Bronchial epithelial cell (primary cell): ENCODE measurements at places on chromosomes 1 and 21.

GRCh38 chr1:243733670-243734307 lies 116.3 kb downstream of the AKT3 start:
- no peak for DNase-seq

DNA sequence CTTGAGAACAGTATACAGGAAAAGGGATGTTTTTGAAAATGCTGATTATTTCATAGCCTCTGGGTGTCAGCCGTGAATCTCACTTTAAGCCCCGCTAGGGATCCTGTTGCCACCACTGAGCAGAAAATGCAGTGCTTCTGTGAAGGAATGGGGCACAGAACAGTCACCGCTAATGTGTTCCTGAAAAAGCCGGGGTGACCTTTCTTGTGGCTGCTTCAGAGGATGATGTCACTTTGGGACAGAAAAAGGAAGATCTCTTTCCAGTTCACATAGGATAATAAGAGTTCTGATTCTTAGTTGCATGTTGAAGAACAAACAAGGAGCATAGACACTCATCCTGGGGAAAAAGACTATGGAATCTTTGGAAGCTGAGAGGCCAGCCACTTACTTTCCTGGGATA lies 349.6 kb downstream of the DISC1 start:
- no peak for DNase-seq

- no peak for DNase-seq
These were observed 128.0 kb downstream of the OMA1 start for GRCh38 chr1:58418283-58419228.

GRCh38 chr1:205304695-205305070 lies 16.9 kb downstream of the NUAK2 start:
- DNase-seq = no peak

- DNase-seq = no peak
These were observed 922.1 kb downstream of the AMY1C start for GRCh38 chr1:104671684-104672353.

- DNase-seq = peak; percentile 54
These were observed 57.0 kb downstream of the MORN1 start for GRCh38 chr1:2334366-2334765.

DNA sequence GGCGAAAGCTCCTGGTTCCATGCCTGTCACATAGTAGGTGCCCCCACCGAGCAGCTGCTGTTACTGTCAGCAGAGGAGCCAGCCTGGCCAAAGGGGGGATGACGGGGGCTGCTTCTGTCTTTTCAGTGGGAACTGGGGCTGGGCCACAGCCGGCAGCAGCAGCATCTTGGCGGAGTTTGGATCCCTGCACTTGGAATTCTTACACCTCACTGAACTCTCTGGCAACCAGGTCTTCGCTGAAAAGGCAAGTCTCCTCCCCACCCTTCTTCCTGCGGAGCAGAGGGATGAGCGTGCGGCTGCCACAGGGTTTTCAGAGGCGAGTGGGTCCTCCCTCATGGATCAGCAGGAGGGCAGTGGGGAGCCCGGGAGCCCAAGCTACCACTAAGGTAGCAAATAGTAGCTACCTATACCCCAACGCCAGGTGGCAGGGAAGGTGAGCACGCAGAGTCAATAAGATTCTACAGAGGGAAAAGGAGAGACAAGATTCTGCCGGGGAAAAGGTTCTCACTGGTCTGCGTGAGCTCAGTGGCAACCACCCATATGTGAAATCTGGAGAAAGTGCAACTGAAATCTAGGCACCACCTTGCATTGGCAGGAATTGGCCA lies 41.4 kb upstream of the SELENON start:
- DNase-seq = no peak

GRCh38 chr1:205088341-205088740 lies 4.1 kb upstream of the TMEM81 start:
- no peak for DNase-seq

- DNase-seq = peak; percentile 77
These were observed 46.0 kb upstream of the MACF1 start for GRCh38 chr1:39158327-39159086.

GRCh38 chr1:206460836-206461426 lies 9.3 kb upstream of the IKBKE start:
- DNase-seq = no peak

- DNase-seq = no peak
These were observed 276.6 kb upstream of the FMN2 start for GRCh38 chr1:239815074-239815473.

DNA sequence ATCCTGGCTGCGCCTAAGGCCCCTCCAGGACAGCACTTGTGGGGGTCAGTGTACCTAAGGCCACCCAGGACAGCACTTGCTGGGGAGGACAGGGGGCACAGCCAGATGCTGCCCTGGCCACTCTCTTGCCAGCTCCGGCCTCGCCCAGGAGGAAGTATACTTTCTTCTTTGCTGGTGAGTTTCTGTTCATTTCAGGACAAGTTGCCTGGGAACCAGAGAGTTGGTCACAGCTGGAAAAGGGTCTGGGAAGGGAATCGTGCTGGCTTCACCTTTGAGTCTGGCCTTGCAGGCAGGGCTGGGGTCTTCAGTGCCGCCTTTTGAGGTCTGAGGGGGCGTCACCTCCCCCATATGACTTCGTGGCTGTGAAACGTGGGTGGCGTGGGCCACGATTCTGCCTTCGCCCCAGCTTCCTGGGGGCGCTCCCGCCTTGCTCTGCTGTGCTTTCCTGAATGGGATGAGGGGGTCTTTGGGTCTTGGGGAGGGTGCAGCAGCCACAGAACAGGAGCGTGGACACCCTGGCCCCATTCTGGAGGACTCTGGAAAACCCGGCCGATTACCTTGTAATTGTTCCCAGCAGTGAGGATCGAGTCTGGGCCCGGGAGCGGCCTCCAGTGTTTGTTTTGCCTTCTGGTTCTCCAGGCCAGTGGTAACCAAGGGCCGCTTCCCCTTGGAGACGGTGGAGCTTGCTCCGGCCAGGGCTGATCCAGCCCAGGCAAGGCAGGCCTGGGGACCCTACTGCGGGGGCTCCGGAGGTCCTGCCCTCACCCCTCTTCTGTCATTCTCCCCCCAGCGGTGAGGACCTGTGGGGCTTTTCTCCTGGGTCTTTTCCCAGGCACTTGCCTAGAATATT lies 45.9 kb downstream of the SPSB1 start:
- no peak for DNase-seq

DNA sequence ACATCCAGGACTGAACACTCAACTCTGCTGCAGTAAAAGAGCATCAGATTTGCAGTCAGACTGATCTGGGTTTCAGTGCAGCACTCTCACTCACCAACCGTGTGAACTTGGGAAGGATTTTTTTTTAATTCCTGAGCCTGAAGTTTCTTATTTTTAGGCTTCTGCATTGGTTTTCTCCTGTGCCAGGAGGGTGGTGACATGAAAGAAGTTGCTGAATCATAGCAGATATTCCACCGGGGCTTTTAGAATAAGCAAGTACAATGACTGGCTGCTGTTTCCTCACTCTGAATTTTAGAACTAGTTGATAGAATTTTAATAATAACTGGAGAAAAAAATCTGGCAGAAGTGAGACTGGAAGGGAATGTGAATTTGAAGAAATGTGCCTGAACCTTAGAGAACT lies 11.6 kb downstream of the ADAM30 start:
- no peak for DNase-seq

DNA sequence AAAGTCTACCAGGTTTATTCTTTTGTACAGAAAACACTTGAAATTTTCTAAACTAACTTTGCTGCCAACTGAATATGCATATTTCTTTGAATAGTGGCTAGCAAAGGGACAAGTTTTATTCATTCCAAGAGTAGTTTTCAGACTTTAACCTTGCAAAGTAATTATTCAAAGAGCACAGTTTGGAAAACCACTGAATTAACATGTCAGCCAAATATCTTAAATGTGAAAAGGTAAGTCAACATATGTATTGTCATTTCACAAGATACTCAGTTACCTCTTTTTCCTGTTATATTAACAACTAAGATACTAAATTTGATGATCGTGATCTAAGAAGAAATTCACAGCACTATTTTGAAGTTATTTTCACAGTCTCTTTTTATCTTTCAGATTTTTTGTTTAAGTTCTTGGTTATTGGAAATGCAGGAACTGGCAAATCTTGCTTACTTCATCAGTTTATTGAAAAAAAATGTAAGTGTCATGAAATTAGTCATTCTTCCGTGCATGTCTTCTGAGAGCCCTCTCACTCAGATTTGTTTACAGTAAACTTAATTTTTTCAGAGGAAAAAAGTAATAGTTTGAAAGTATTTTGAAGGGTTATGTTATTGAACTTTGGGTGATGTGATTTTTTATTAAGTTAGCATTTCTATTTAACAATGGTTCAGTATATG lies 15.3 kb downstream of the RAB4A start:
- peak; percentile 59 for DNase-seq

DNA sequence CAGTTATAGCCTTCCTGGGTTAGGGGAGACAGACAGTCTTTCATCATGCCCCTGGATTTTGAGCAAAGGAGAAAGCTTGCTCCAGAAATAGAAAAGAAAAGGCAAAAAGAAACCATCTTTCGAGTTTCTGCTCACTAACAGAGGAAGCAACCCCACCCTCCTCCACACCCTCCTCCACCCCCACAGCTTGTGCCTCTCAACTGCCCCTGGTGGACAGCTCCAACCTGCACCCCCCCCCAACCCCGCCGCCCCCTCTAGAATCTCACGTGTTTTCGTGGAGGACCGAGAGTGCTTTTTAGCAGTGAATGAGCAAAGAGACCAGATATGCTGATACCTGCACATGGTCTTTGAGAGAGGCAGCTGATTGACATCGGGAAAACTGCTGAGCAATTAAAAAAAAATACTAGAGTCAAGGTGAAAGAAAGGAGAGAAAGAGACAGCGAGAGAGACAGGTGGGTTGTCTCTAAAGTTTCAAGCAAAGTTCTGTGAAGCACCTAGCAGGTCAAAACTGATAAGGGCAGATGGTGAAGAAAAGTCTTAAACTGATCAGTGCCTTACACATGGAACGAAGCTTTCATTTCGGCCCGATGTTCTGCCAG lies 358.3 kb downstream of the KIF26B start:
- no peak for DNase-seq
